ENCODE measurements at places on chromosomes 3 and 15.

GRCh38 chr3:192930577-192930976 is 12.9 kb upstream of the MB21D2 start:
- H3K27ac ChIP-seq, result no peak overlapping the region
- H3K4me3 ChIP-seq, result no peak overlapping the region
- no peaks in the 10 kb centered on the region for H3K36me3 ChIP-seq
- DNase-seq, result no peak
- no peaks in the 10 kb centered on the region for H3K4me1 ChIP-seq
- H3K27me3 ChIP-seq, result no peaks in the 10 kb centered on the region

- no peaks in the 10 kb centered on the region for H3K36me3 ChIP-seq
- H3K27me3 ChIP-seq, result no peaks in the 10 kb centered on the region
- no peak for DNase-seq
- no peak overlapping the region for H3K27ac ChIP-seq
- H3K4me1 ChIP-seq, result no peaks in the 10 kb centered on the region
Measured at GRCh38 chr3:117217760-117218316, 508.3 kb downstream of the TUSC7 start.

DNA sequence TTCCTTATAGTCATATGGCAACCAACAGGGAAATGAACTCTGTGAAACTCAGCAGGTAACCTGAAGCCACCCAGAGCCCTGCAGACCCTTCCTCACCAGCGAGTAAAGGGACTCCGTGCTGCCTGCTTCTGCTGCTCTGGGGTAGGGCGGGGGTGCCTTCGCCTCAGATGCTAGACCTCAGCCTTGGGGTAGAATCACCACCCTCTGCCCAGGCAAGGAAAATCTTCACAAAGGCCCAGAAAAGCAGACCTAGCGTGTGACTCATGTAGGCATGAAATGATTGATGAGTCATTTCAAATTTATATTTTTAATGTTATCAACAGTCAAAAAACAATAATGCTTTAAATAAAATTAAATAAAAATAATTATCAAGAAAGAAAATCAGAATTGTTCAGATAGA is 6.6 kb downstream of the STIMATE start:
- H3K4me1 ChIP-seq, result peaks cover 3% of the 10 kb centered on the region
- no peak overlapping the region for H3K27ac ChIP-seq
- no peak overlapping the region for H3K4me3 ChIP-seq
- no peaks in the 10 kb centered on the region for H3K36me3 ChIP-seq
- DNase-seq, result no peak
- no peaks in the 10 kb centered on the region for H3K27me3 ChIP-seq

GRCh38 chr15:63801171-63801570 is 32.6 kb downstream of the HERC1 start:
- no peaks in the 10 kb centered on the region for H3K27me3 ChIP-seq
- H3K4me1 ChIP-seq, result peaks cover 3% of the 10 kb centered on the region
- no peak overlapping the region for H3K4me3 ChIP-seq
- no peak overlapping the region for H3K27ac ChIP-seq
- H3K36me3 ChIP-seq, result no peaks in the 10 kb centered on the region
- no peak for DNase-seq

DNA sequence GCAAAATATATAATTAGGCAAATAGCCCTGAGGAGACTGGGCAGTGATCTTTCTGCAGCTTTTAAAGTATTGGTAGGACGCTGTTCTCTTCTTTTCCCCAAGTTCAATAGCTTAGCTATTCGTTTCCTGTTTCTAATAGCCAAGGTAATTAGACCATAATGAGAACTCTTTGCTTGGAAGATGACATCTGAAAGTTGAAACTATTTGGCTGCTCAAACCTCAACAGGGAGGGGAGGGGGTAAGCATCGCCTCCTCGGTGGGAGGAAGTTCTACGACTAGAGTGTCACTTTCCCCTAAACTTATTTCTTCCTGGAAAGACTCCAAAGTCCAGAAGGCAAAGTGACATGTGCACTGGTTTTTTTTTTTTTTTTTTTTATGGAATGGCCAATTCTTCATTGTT is 22.8 kb upstream of the ALDH1A3 start:
- H3K4me3 ChIP-seq, result no peak overlapping the region
- no peaks in the 10 kb centered on the region for H3K4me1 ChIP-seq
- no peaks in the 10 kb centered on the region for H3K36me3 ChIP-seq
- no peak overlapping the region for H3K27ac ChIP-seq
- H3K27me3 ChIP-seq, result no peaks in the 10 kb centered on the region

DNA sequence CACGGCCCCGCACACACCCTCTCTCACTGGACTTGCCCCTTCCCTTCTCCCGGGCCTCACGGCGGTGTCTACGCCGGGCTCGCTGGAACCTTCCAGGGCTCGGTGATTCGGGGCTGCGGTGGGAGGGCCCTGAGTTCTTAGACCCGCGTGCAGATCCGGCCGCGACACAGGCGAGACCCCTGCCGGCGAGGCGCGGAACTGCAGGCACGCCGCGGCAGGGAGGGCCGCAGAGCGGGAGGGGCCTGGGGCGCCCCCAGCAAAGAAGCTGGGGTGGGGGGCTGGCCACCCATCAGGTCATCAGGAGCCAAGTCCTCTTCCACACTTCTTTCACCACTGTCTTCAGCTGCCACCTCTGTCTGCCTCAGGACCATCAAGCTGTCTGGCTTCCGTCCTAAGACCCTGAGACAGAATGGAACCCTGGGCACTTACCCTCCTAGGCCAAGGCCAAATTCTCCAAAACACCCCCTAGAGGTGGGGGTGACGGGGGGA is 164.5 kb downstream of the XXYLT1 start:
- no peak overlapping the region for H3K27ac ChIP-seq
- H3K27me3 ChIP-seq, result no peaks in the 10 kb centered on the region
- peak; percentile 90 for DNase-seq
- H3K4me1 ChIP-seq, result peaks cover 2% of the 10 kb centered on the region

GRCh38 chr3:61134532-61134931 is 116.7 kb downstream of the FHIT start:
- no peak overlapping the region for H3K27ac ChIP-seq
- H3K36me3 ChIP-seq, result no peaks in the 10 kb centered on the region
- no peak for DNase-seq
- H3K4me1 ChIP-seq, result no peaks in the 10 kb centered on the region
- H3K4me3 ChIP-seq, result no peak overlapping the region

- H3K4me1 ChIP-seq, result peaks cover 2% of the 10 kb centered on the region
- H3K27ac ChIP-seq, result no peak overlapping the region
- DNase-seq, result no peak
- no peaks in the 10 kb centered on the region for H3K27me3 ChIP-seq
- H3K36me3 ChIP-seq, result no peaks in the 10 kb centered on the region
Measured at GRCh38 chr3:27661797-27662196, 60.3 kb downstream of the EOMES start.

GRCh38 chr15:97615114-97615513 is 345.4 kb upstream of the ARRDC4 start:
- no peak overlapping the region for H3K27ac ChIP-seq
- H3K36me3 ChIP-seq, result no peaks in the 10 kb centered on the region
- H3K4me3 ChIP-seq, result no peak overlapping the region

GRCh38 chr15:101625980-101626379 is 26.2 kb downstream of the TM2D3 start:
- no peaks in the 10 kb centered on the region for H3K36me3 ChIP-seq
- H3K4me1 ChIP-seq, result no peaks in the 10 kb centered on the region
- H3K27ac ChIP-seq, result no peak overlapping the region
- H3K27me3 ChIP-seq, result no peaks in the 10 kb centered on the region
- no peak for DNase-seq

- no peaks in the 10 kb centered on the region for H3K4me1 ChIP-seq
- H3K27me3 ChIP-seq, result no peaks in the 10 kb centered on the region
- H3K4me3 ChIP-seq, result no peak overlapping the region
- no peak for DNase-seq
Measured at GRCh38 chr3:74844428-74844827, 230.0 kb upstream of the CNTN3 start.

GRCh38 chr15:85625856-85626255 is 168.9 kb downstream of the KLHL25 start:
- no peaks in the 10 kb centered on the region for H3K27me3 ChIP-seq
- H3K27ac ChIP-seq, result no peak overlapping the region
- no peak overlapping the region for H3K4me3 ChIP-seq
- no peaks in the 10 kb centered on the region for H3K36me3 ChIP-seq
